ENCODE measurements at places on chromosomes 2 and 18. TPM values are rescaled to one million over a fixed set of nuclear protein-coding genes. Genes with fewer than 3 reads are reported as not detected.

DNA sequence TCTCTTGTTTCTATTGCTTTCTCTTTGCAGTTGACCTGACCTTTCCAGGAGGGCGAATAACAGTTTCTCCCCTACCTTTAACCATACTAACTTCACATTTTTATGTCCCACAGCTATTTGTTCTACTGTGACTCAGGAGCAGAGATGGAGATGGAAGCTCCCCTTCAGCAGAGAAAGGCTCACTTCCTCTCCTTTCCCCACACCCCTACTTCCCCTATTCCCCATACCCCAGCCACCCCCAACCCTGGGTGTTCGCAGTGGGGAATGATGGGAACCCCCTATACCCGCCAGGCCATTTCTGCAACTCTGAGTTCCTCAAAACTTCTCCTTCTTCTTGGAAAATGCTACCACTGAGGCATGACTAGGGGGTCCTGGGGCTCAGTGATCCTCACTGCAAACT is 285.4 kb upstream of the MGAT5 start:
- DNase-seq: no peak

DNA sequence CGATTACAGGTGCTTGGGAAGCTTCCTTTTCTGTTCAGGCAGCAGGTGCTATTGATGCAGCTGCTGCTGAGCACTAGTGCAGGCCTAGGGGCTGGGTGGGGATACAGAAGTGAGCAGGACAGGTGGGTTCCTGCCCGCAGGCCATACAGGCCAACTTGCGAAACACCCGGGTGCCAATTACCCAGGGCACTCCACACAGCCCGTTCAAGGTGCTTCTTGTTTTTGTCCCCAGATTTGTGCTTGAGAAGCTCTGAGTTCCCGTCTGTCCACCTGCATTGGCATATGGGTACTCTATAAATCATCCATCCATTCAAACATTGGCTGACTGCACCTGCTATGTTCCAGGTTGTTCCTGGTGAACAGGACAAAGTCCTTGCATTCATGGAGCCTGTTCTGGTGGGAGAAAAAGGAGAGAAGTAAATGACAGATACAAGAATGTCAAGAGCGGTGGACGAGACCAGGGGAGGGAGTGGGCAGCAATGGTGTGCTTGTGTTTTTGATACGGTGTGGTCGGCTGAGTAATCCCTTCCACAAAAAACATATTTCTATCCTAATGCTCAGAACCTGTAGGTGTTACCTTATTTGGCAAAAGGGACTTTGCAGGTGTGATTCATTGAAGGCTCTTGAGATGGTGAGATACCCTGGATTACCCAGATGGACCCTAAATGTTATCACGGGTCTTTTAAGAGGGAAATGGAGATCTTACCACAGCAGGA is 31.4 kb downstream of the SH3BP4 start:
- DNase-seq: no peak

Gene ASTL
- not detected for total RNA-seq

Gene DIS3L2
- total RNA-seq: 30.7 TPM

DNA sequence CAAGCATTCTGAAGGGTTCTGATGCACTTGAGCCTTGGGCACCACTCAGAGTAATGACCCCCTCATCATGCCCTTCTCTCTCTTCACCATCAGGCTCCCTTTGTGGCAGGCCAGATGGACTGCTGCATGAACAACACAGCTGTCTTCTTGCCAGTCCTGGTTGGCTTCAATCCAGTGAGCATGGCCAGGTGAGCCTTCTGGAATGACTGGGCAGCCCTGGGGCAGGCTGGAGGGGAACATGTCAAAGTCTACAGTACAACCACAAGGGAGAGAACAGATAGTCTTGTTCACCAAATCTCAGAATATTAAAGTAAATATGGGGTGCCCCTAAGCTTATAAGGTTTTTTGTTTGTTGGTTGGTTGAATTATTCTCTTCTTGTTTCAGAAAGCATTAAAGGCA is 4.4 kb downstream of the GCKR start:
- no peak for DNase-seq

Gene CCDC121
- 1.9 TPM for total RNA-seq

- no peak for DNase-seq
Measured at GRCh38 chr2:64639691-64640090, 14.0 kb downstream of the SERTAD2 start.

GRCh38 chr2:62806231-62806630 is 100.7 kb downstream of the EHBP1 start:
- no peak for DNase-seq

Gene CHRND
- total RNA-seq: not detected

GRCh38 chr2:196652869-196653268 is 13.4 kb downstream of the CCDC150 start:
- no peak for DNase-seq

GRCh38 chr2:1864981-1865421 is 120.7 kb upstream of the PXDN start:
- no peak for DNase-seq

Gene GALR1
- not detected for total RNA-seq

GRCh38 chr2:217774232-217774631 is 228.6 kb downstream of the TNS1 start:
- DNase-seq: no peak

GRCh38 chr2:225740086-225740485 is 340.6 kb downstream of the NYAP2 start:
- DNase-seq: peak; percentile 52

DNA sequence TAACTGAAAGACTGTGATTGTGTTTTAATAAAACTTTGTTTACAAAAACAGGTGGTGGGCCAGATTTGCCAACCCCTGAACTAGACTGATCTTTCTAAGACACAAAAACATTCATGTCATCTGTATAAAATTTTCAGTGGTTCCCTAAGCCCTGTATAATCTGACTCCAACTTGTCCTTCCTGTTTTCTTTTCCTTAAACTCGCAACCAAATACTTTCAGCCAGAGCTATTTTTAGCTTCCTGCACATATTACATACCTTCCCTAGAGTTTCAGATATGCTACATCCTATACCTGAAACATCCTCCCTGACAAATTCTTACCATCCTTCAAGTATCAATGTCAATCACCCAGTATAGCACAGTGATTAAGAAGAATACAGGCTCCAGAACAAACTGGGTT is 4.8 kb downstream of the GCFC2 start:
- peak; percentile 10 for DNase-seq

- DNase-seq: no peak
Measured at GRCh38 chr2:214631406-214631805, 178.1 kb downstream of the BARD1 start.

Gene FAM237A
- not detected for total RNA-seq

All from fibroblast of villous mesenchyme (primary cell).